ENCODE measurements at places on chromosomes 7 and 10. TPM values are rescaled to one million over a fixed set of nuclear protein-coding genes. Genes with fewer than 3 reads are reported as not detected.

MCU gene
- polyA plus RNA-seq, result 34.0 TPM

GRCh38 chr10:45353186-45353585 is 20.8 kb upstream of the ALOX5 start:
- no peak for DNase-seq

- no peak for DNase-seq
Observed at GRCh38 chr7:43395351-43395750, 187.6 kb upstream of the STK17A start.

DNA sequence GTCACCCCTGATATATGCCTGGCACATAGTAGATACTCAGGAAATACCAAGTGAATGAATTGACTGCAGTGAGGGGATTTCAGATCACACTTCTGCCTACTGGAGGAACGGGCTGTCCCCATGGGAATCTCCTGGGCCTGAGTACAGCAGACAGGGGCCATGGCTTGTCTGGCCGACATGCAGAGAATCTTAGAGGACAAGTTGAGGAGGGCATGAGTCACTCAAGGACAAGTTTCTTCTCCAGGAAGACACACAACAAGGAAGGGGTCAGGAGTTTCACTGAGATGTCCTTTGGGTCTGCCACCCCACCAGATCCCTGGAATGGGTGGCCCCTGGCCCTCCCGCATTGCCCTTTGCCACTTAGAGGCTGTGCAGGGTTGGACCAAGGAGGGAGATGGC is 20.7 kb downstream of the PLPP4 start:
- DNase-seq, result peak; percentile 71

DNA sequence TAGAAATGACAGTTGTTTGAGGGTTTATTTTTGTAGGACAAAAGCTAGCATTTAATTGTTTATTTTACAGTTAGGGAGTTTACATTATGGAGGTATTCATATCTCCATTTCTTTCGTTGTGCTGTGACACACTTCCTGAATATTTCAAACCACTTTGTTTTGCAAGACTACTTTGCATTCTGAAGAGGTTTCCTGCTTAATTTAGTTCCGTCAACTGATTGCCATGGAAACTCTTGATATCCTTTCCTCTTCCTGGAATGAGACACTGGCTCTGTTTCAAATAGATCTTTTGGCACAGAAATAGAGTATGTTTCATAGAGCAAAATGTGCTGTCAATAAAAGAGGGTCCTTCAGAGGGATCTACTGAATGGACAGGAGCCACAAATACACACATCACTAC is 159.5 kb upstream of the AGR3 start:
- DNase-seq, result peak; percentile 87

TLX1 gene
- not detected for polyA plus RNA-seq

DNA sequence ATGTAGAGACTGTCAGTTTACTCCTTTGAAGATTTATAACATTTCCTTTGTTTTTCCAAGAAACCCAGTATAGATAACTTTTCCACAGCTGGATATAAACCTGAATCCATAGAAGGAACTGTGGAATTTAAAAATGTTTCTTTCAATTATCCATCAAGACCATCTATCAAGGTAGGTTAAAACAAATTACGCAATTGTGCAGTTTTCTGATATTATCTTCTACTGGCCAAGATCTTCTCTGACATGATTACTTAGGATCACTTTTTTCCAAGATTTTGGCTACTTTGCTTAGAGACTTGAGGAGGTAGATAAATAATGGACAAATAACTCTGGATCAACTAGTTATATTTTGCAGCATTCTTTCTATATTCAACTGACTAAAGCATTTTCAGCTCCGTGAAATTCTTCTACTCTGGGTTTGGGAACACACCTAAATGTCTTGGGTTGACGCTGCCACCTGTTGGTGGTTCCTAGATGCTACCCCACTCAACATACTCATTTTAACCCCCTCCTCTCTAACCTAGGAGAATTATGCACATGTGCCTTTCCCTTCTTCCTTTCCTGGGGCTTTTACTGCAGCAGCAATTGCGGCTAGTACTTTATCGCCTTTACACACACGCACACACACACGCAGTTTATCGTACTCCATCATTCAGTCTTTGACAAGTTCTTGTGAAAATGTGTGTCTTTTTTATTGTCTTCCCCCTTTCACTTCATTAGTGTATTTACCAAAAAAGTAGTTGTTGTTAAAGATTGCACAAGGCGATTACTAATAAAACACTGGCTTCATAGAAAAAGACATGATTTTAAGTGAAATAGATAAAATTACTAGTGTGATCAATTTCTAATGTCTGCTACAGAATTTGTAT is 32.7 kb downstream of the ABCB5 start:
- DNase-seq, result peak; percentile 39

- DNase-seq, result no peak
Observed at GRCh38 chr7:25775999-25776743, 375.8 kb upstream of the NFE2L3 start.

- DNase-seq, result no peak
Observed at GRCh38 chr7:109926738-109927137, 1164.2 kb upstream of the LRRN3 start.

DNA sequence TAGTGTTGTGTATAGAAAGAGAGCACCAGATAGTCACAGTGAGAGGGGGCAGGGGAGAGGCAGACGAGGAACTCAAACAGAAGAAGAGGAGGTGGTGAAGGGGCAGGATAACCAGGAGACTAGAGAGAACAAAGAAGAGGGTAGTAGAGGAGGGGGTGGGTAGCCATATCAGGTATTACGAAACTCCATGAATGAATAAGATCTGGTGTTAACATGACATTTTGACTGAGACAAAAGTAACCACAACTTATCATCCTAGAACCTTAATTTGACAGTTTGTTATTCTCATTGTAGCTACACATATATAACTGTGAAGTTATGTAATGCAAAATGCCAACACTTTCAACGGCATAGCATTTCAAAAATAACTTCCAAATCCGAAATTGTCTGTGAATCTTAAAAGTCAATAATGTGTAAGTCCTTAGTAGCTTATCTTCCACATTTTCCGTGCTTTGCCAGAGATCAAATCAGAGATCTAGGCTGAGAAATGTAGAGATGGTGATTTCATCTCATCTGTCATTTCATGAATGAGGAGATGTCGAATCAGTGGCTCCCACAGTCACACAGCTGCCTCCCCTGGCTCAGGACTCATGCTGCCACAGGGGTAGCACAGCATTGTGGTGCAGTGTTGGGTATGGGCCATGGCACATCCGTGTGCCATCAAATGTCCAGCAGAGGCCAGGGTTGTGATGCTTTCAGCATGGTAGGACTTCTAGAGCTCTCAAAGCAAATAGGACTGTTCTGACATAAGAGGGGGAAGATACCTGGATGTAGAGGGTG is 202.1 kb downstream of the HECW1 start:
- DNase-seq, result no peak

ACBD7 gene
- polyA plus RNA-seq, result not detected

- DNase-seq, result no peak
Observed at GRCh38 chr10:76213876-76214275, 782.5 kb downstream of the LRMDA start.

DNA sequence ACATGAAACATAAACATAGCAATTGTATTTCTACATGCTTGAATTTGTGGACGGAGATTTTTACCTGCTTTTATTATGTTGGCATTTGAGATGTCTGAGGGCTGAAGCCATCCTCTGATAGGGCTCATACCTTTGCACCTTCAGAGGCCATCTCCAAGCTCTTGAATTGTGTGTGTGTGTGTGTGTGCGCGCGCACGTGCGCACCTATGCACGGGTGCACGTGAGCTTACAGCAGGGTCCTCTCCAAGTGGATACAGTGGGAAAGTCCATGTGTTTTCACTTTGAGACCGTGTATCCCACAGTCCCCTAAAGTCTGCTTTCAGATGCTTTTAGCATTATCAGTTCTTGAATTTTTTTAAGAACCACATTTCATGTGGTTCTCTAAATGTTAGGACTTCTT is 178.6 kb downstream of the RAB11FIP2 start:
- no peak for DNase-seq

SLC26A4 gene
- polyA plus RNA-seq, result 0.24 TPM

Data from GM23248 (cell line).